ENCODE measurements at places on chromosomes 7 and 10. TPM values are rescaled to one million over a fixed set of nuclear protein-coding genes. Genes with fewer than 3 reads are reported as not detected.
A peak's percentile ranks its signal among the peaks of the same experiment; 100 is the strongest.

Gene TRPV5
- not detected for total RNA-seq

Gene MBL2
- not detected for total RNA-seq

Gene LLCFC1
- not detected for total RNA-seq

Gene UPK3BL1
- total RNA-seq, result 83.7 TPM

Gene DLX5
- total RNA-seq, result 3.7 TPM

Gene ELMO1
- total RNA-seq, result 74.4 TPM

Gene TMEM225B
- 1.2 TPM for total RNA-seq

Gene BTRC
- total RNA-seq, result 12.5 TPM

Gene GRID1
- total RNA-seq, result 7.1 TPM

Gene MLXIPL
- 6.1 TPM for total RNA-seq

- H3K27ac ChIP-seq, result no peak overlapping the region
- no peaks in the 10 kb centered on the region for H3K36me3 ChIP-seq
- H3K4me1 ChIP-seq, result no peaks in the 10 kb centered on the region
- DNase-seq, result no peak
Observed at GRCh38 chr10:78359640-78360091, 326.0 kb downstream of the RPS24 start.

DNA sequence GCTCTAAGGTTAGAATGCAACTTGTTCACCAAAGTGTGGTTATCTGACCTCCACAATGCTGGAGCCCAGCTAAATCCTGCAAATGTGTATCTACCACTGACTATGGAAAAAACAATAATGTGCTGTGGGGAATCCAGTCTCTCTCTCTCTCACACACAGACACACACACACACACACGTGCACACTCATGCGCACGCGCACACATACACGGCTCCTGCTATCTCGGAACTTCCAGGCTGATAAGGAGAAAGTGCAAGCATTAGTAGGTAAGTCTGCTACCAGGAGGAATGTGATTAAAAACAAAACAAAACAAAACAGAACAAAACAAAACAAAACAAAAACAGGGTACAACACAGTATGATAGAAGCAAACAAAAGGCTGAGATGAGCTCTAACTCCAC is 205.2 kb downstream of the FRMD4A start:
- no peaks in the 10 kb centered on the region for H3K4me1 ChIP-seq
- no peaks in the 10 kb centered on the region for H3K36me3 ChIP-seq
- no peak overlapping the region for H3K27ac ChIP-seq

- peaks cover 7% of the 10 kb centered on the region for H3K4me1 ChIP-seq
- no peaks in the 10 kb centered on the region for H3K27me3 ChIP-seq
- DNase-seq, result no peak
- H3K4me3 ChIP-seq, result no peak overlapping the region
Observed at GRCh38 chr7:137371616-137372015, 28.1 kb upstream of the PTN start.

DNA sequence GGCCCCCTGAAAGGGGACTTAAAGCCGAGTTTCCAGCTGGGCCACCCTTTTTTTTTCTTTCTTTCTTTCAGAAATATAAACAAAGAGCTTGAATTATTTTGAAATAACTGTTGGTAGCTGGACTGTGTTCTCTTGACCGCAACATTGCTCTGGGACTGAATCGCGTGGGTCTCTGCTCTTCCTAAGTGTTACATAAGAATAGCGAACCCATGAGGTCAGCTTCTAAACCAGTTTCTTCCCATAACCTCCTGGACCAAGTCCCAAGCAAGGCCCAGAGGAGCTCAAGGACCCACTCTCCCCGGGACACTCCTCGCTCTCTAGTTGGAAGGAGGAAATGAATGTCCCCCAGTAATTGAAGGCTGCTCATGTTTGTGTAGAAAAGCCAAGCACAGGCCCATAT is 91.1 kb downstream of the CXCL12 start:
- no peaks in the 10 kb centered on the region for H3K36me3 ChIP-seq
- H3K27ac ChIP-seq, result peak overlapping the region; percentile 83
- peak; percentile 90 for DNase-seq
- H3K27me3 ChIP-seq, result no peaks in the 10 kb centered on the region
- peaks cover 23% of the 10 kb centered on the region for H3K4me1 ChIP-seq

- DNase-seq, result no peak
- no peaks in the 10 kb centered on the region for H3K4me1 ChIP-seq
- no peaks in the 10 kb centered on the region for H3K36me3 ChIP-seq
Observed at GRCh38 chr7:142784096-142784495, 13.3 kb downstream of the PRSS2 start.

GRCh38 chr10:3783682-3784432 is 1.2 kb downstream of the KLF6 start:
- H3K4me3 ChIP-seq, result peak overlapping the region; percentile 61
- peaks cover 37% of the 10 kb centered on the region for H3K4me1 ChIP-seq
- DNase-seq, result no peak
- peak overlapping the region; percentile 99 for H3K27ac ChIP-seq
- H3K36me3 ChIP-seq, result peaks cover 30% of the 10 kb centered on the region

- DNase-seq, result no peak
- H3K27me3 ChIP-seq, result no peaks in the 10 kb centered on the region
- no peaks in the 10 kb centered on the region for H3K36me3 ChIP-seq
- H3K27ac ChIP-seq, result no peak overlapping the region
- no peak overlapping the region for H3K4me3 ChIP-seq
- H3K4me1 ChIP-seq, result no peaks in the 10 kb centered on the region
Observed at GRCh38 chr7:157825325-157825724, 488.5 kb downstream of the DNAJB6 start.

- peaks cover 50% of the 10 kb centered on the region for H3K4me1 ChIP-seq
- no peak overlapping the region for H3K4me3 ChIP-seq
- H3K27me3 ChIP-seq, result no peaks in the 10 kb centered on the region
- H3K27ac ChIP-seq, result peak overlapping the region; percentile 30
Observed at GRCh38 chr10:95388539-95388938, 97.7 kb upstream of the PDLIM1 start.

DNA sequence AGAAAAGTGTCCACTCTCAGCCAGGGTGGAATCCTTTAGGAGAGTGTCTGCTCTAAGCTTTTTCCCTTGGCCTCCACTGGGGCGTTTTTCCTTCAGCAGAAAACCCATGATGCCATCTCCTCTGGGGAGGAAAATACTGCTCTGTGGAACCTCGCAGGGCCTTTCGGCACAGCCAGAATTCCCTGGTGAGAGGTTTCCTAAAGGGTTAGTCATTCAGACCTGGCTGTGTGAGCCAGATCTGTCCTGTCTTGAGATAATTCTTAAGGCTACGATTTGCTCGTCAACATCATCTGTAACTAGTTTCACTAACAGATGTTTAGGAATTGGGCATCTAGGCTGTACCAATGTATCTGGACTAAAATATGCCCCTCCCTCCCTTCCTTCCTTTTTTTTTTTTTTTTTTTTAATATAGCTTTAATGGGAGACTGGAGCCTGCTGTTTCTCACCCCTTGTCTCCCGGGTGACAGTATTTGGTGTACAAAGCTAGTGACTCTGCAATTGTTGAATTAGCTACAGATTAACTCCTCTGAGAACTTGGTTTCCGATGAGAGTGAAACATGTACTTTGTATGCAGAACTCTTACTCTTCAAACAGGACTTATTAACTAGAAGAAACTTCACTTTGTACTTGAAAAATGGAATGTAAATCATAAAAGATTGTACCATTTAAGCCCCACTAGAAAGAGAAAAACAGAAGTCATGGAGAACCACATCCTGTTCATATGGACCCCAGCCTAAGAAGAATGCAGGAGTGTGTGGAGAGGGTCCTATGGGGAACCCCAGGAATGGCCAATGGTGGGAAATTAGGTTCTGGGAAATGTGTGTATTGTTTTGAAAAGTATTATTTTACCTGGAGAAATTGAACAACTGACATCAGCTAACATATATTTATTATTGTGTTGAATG is 230.9 kb downstream of the CAMK1D start:
- no peaks in the 10 kb centered on the region for H3K36me3 ChIP-seq
- no peak for DNase-seq
- peaks cover 9% of the 10 kb centered on the region for H3K4me1 ChIP-seq
- H3K4me3 ChIP-seq, result no peak overlapping the region
- no peaks in the 10 kb centered on the region for H3K27me3 ChIP-seq

DNA sequence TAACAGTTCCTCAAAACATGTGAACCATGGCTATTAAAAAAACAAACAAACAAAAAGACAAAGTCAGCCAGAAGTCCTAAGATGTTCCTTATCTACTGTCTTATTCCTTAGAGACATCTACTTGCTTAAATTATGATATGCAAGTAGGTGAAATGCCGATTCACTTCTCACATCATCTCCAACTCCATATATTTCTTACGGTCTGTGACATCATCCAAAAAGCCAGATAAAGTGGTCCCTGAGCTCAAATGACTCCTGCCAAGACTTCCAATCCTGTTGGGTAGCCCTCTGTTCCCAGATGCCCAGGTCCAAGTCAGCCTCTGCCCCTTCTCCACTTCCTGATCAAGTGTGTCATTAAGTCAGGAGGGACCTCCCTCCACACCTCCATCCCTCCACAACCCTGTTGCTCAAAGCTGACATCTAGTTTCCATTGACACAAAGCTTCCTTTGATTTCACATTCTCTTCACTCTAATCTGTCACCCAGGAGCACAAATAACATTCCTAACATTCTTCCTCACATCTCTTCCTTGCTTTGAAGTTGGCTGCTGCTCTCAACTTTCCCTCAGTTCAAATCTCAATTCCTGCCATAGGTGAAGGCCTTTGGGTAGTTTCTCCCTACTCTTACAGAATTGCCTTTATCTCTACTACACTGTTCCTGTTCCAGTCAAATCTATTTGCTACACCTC is 56.1 kb upstream of the PDLIM1 start:
- no peaks in the 10 kb centered on the region for H3K36me3 ChIP-seq
- peaks cover 18% of the 10 kb centered on the region for H3K4me1 ChIP-seq
- DNase-seq, result no peak

GRCh38 chr7:47690902-47691558 is 109.1 kb upstream of the TNS3 start:
- no peaks in the 10 kb centered on the region for H3K27me3 ChIP-seq
- H3K27ac ChIP-seq, result peak overlapping the region; percentile 2
- H3K4me3 ChIP-seq, result no peak overlapping the region
- no peaks in the 10 kb centered on the region for H3K36me3 ChIP-seq
- no peaks in the 10 kb centered on the region for H3K4me1 ChIP-seq
- no peak for DNase-seq

DNA sequence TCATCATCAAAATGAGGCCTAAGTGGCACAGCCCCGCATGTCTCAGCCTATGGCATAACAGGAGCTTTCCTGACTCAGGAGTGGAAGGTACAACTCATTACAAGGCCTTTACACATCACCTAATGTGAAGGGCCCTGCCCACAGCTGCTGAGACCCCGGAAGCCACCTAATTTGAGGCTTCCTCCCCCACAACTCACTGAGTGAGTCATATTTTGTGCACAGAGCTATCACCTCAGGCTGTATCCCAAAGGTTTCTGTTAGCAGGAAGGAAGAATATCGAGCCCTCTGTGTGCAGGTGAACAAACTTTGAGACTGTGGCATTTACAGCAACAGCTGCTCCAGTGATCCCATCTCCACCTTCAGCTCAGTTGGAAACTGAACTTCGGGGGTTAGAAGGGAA is 20.6 kb downstream of the HTR5A start:
- H3K36me3 ChIP-seq, result no peaks in the 10 kb centered on the region
- H3K27me3 ChIP-seq, result no peaks in the 10 kb centered on the region
- no peaks in the 10 kb centered on the region for H3K4me1 ChIP-seq

GRCh38 chr7:36546331-36546730 is 156.7 kb downstream of the ANLN start:
- H3K27me3 ChIP-seq, result no peaks in the 10 kb centered on the region
- H3K36me3 ChIP-seq, result no peaks in the 10 kb centered on the region
- no peak for DNase-seq
- H3K4me3 ChIP-seq, result no peak overlapping the region

DNA sequence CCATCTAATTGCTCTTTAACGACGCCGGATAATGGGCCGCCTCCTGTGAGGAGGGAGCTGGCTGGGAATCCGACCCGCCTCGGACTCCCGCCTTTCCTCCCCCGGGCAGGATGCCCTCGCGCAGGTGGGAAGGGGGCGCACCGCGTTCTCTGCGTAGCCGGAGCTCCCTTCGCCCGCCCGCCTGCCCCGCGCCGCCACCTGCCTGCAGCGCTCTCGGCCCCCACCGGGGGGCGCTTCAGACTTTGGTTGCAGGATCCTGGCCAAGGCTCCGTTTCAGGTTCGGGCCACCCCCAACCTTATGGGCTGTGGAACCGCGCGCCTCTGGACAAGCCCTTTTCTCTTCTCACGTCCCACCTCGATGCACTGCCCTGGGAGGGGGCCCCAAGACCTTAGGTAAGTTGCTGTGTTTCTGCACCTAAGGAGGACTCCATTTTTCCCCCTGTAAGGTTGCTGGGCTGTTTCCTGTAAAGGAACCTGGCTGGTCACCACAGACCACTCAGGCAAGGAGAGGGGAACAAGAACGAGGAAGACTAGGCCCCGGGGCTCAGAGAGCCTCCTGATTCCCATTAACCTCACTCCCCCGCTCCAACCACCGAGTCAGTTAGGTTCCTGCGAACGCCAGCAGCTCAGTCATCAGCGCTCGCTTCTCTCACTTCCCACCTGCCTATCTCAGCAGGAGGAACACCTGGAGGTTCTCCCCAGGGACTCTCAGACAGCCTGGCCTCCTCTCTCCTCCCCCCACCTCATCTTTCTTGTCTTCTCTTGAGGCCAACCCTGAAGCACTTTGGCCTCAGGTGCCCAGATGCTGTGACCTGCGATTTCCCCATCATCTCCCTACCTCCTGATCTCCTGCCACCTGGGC is 11.3 kb upstream of the KAZALD1 start:
- DNase-seq, result no peak
- no peaks in the 10 kb centered on the region for H3K36me3 ChIP-seq
- H3K27me3 ChIP-seq, result peaks cover 8% of the 10 kb centered on the region
- peaks cover 20% of the 10 kb centered on the region for H3K4me1 ChIP-seq
- H3K4me3 ChIP-seq, result no peak overlapping the region
